Skin of body (tissue), 3 donors: ENCODE measurements at places on chromosomes 1 and 21. TPM values are rescaled to one million over a fixed set of nuclear protein-coding genes. Genes with fewer than 3 reads are reported as not detected.

DNA sequence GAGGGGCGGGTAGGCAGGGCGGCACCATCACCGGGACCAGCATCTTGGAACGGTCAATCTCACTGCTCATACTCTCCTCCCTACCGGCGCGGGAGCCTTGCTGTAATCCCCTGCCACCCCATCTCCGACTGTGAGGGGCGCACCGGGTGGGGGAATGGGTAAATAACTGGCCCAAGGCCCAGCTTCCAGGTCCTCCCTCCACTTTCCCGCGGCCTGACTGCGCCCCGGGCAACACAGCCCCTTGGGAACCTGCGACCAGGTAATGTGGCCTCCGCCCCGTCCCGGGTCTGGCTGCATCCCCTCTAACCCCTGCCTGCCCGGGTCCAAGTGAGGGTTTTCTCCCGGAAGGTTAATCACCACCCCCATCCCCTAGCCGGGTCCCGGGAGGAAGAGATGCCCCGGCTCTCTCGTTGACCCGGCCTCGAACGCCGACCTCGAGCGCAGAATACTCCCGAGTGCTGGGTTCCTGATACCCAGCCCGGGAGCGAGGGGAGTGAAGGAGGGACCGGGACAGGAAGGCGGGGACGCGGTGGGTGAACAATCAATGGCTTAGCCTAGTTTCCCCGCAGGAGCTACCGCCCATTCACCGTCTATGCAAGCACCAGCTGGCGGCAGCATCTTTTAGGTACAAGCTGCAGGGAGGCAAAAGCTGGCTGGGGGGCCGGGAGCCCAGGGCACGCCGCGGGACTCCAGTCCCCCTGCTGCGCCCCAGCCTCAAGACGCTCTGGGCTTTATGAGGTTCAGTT lies 5.9 kb upstream of the LHX9 start:
- no peak for DNase-seq

DNA sequence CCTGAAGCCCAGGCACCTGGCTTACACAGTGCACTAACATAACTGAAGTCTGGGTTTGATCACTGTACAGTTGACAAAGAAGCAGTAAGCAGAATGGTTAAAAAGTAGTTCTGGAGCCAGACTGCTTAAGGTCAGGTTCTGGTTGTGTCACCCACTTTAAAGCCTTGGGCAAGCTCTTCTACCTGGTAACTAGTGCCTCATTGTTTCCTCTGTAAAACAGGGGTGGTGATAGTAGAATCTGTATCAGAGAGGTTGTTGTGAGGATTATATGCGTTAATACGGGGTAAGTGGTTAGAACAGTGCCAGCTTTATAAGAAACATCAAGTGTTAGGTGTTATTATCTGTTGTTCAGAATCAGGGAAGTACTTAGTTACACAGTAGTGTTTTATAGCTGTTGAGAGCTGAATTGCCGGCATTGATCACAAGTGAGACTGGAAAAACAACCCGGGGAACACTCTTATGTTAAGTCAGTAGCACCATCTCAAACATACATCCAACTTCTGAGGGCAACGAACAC lies 3.7 kb downstream of the BACH1 start:
- no peak for DNase-seq

- DNase-seq: no peak
These were observed 51.7 kb upstream of the AJAP1 start for GRCh38 chr1:4602462-4603294.

- DNase-seq: no peak
These were observed 25.8 kb upstream of the CAPZB start for GRCh38 chr1:19511116-19511515.

Gene CD52
- total RNA-seq: 2.8 TPM

Gene PGLYRP4
- 4.3 TPM for total RNA-seq

Gene ECE1
- 33.1 TPM for total RNA-seq
